ENCODE measurements at places on chromosomes 7 and 10. TPM values are rescaled to one million over a fixed set of nuclear protein-coding genes. Genes with fewer than 3 reads are reported as not detected.

The FGL2 gene
- total RNA-seq, result not detected

The PPP1R3A gene
- not detected for total RNA-seq

The BTBD16 gene
- 0.82 TPM for total RNA-seq

GRCh38 chr7:72335561-72336381, 76.4 kb downstream of the CALN1 start:
- no peak overlapping the region for H3K27ac ChIP-seq
- no peaks in the 10 kb centered on the region for H3K36me3 ChIP-seq
- H3K4me1 ChIP-seq, result no peaks in the 10 kb centered on the region
- no peaks in the 10 kb centered on the region for H3K27me3 ChIP-seq

DNA sequence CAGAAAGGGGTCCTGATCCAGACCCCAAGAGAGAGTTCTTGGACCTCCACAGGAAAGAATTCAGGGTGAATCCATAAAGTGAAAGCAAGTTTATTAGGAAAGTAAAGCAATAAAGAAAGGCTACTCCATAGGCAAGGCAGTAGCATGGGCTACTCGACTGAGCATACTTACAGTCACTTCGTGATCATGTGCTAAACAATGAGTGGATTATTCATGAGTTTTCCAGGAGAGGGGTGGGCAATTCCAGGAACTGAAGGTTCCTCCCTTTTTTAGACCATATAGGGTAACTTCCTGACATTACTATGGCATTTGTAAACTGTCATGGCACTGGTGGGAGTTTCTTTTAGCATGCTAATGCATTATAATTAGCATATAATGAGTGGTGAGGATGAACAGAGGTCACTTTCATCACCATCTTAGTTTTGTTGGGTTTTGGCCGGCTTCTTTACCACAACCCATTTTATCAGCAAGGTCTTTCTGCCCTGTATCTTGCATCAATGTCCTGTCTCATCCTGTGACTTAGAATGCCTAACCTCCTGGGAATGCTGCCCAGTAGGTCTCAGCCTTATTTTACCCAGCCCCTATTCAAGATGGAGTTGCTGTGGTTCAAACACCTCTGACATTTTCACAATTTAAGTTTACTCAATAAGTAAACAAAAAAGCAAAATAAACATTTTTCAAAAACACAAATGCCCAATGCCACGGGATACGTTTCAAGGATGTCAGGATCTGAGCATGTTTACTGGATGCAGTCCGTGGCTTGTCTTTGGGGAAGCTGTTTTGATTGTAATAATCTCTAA, 37.0 kb downstream of the ALOX5 start:
- no peaks in the 10 kb centered on the region for H3K36me3 ChIP-seq
- peaks cover 35% of the 10 kb centered on the region for H3K27me3 ChIP-seq
- H3K4me3 ChIP-seq, result no peak overlapping the region

- no peak for DNase-seq
- H3K4me3 ChIP-seq, result no peak overlapping the region
- no peak overlapping the region for H3K27ac ChIP-seq
These were observed 815 bp downstream of the GIMAP8 start for GRCh38 chr7:150451097-150451793.

- no peak overlapping the region for H3K4me3 ChIP-seq
- DNase-seq, result no peak
- peaks cover 9% of the 10 kb centered on the region for H3K27me3 ChIP-seq
- no peak overlapping the region for H3K27ac ChIP-seq
- H3K4me1 ChIP-seq, result no peaks in the 10 kb centered on the region
These were observed 7.9 kb upstream of the GSDME start for GRCh38 chr7:24764972-24765744.

The PDZD7 gene
- 1.8 TPM for total RNA-seq

GRCh38 chr10:35613597-35614226, 8.6 kb downstream of the GJD4 start:
- H3K4me3 ChIP-seq, result no peak overlapping the region
- no peak overlapping the region for H3K27ac ChIP-seq
- no peak for DNase-seq
- no peaks in the 10 kb centered on the region for H3K27me3 ChIP-seq
- no peaks in the 10 kb centered on the region for H3K4me1 ChIP-seq

- no peak overlapping the region for H3K27ac ChIP-seq
- DNase-seq, result no peak
- no peaks in the 10 kb centered on the region for H3K4me1 ChIP-seq
These were observed 164.3 kb downstream of the CELF2 start for GRCh38 chr10:11181978-11182377.

GRCh38 chr10:3372281-3372680, 199.7 kb upstream of the PITRM1 start:
- no peaks in the 10 kb centered on the region for H3K4me1 ChIP-seq
- H3K27ac ChIP-seq, result no peak overlapping the region
- DNase-seq, result no peak
- no peaks in the 10 kb centered on the region for H3K36me3 ChIP-seq

The TMEM213 gene
- total RNA-seq, result not detected

DNA sequence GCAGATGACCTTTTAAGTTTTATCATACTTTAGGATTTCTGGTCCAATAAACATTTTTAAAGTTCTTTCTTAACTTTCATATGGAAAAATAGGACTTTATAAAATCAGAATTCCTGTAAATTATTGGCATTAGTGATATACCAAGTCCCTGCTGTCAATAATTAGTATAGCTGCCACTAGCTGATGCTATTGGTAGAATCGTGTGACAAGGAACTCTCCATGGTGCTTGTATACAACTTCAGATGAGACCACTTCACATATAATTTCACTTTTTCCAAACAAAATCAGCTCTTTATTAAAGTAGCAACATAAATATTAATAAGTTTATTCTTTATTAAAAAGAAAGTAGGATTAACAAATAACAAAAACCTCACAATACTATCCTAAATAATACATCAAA, 49.9 kb downstream of the ZNF800 start:
- H3K27me3 ChIP-seq, result no peaks in the 10 kb centered on the region
- H3K36me3 ChIP-seq, result no peaks in the 10 kb centered on the region
- DNase-seq, result no peak
- no peak overlapping the region for H3K4me3 ChIP-seq
- H3K27ac ChIP-seq, result no peak overlapping the region
- no peaks in the 10 kb centered on the region for H3K4me1 ChIP-seq

The TAS2R5 gene
- 0.77 TPM for total RNA-seq

The UPK3BL1 gene
- total RNA-seq, result 23.1 TPM

DNA sequence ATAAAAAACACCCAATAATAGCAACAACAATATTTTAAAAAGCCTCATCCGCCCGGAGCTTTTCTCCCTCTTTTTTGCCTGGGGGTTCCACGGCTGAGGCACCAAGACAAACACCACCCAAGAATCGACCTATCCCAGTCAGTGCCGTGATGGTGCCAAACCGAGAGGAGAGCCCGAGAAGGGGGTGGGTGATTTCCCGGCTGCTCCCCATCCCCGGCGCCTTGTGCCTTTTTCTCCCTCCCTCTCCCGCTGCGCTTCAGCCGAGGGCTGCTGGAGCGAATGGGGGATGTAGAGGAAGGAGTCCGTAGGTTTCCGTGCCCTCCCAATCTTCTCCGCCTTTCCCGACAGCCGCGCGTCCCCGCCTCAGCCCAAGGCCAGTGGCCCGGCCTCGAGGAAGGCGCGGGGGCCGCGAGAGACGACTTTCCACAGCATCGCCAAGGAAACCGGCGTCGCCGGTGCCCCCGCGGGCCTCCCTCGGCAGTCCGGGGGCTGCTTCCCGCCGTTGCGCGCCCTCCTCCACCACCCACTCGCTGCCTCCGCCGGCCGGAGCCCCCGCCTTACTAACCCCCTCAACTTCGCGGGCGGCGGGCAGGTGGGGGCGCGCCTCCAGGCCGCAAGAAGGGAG, 1.3 kb downstream of the EGR2 start:
- peaks cover 27% of the 10 kb centered on the region for H3K27me3 ChIP-seq
- no peak for DNase-seq
- H3K27ac ChIP-seq, result no peak overlapping the region
- peaks cover 11% of the 10 kb centered on the region for H3K4me1 ChIP-seq
- peak overlapping the region; percentile 68 for H3K4me3 ChIP-seq
- H3K36me3 ChIP-seq, result no peaks in the 10 kb centered on the region

The EVX1 gene
- 0.10 TPM for total RNA-seq

- H3K27ac ChIP-seq, result no peak overlapping the region
- no peaks in the 10 kb centered on the region for H3K4me1 ChIP-seq
- no peaks in the 10 kb centered on the region for H3K36me3 ChIP-seq
- no peaks in the 10 kb centered on the region for H3K27me3 ChIP-seq
- H3K4me3 ChIP-seq, result no peak overlapping the region
- DNase-seq, result no peak
These were observed 1080.6 kb upstream of the LRRN3 start for GRCh38 chr7:110010359-110010758.

GRCh38 chr10:127006453-127006852, 101.2 kb downstream of the DOCK1 start:
- H3K27ac ChIP-seq, result no peak overlapping the region
- H3K27me3 ChIP-seq, result no peaks in the 10 kb centered on the region
- no peak for DNase-seq

- H3K27me3 ChIP-seq, result no peaks in the 10 kb centered on the region
- DNase-seq, result no peak
- H3K4me3 ChIP-seq, result no peak overlapping the region
- no peaks in the 10 kb centered on the region for H3K36me3 ChIP-seq
These were observed 94.0 kb upstream of the CDK6 start for GRCh38 chr7:92930404-92930803.

DNA sequence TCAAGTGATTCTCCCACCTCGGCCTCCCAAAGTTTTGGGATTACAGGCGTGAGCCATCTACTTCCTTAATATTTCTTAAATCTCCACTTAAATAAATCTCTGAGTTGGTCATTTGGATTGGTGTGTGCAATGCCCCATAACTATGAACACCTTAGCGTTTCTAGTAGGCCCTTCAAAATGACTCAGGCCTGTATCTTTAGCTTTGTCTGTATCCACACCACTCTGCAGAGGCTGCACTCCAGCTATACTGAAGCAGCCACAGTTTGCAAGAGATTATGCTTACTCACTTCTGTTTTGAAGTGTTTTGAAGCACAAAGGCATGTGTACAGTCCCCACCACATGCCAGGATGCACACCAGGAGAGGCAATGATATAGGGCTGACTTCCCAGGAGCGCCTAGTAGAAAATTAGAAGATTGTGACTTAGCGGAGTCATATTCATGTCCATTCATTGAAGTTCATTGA, 2.4 kb upstream of the ST7 start:
- no peak for DNase-seq
- H3K36me3 ChIP-seq, result no peaks in the 10 kb centered on the region
- no peaks in the 10 kb centered on the region for H3K27me3 ChIP-seq

DNA sequence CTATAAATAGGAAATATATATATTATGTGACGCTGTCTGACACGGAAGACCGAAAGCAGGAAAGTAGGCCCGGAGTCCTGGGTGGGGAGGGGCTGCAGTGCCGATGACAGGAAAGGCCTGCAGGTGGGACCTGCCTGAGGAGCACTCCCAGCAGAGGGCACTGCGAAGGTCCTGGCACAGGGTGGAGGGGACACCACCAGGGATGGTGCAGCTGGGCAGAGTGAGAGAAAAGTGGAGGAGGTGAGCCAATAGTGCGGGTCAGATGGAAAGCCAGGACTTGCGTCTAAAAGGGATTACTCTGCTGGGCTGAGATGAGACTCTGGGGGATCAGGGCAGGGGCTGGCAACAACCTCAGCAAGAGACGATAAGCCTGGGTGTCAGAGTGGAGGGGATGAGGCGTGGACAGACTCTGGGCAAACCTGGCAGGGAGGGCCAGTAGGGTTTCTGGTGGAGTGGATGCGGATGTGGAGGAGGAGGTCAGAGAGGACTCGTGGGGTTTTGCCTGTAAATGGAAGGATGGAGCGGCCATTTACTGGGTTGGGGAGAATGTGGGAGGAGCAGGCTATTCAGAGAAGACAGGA, 118.2 kb upstream of the ZNF746 start:
- H3K4me3 ChIP-seq, result no peak overlapping the region
- H3K27ac ChIP-seq, result no peak overlapping the region
- no peak for DNase-seq
- no peaks in the 10 kb centered on the region for H3K4me1 ChIP-seq
- no peaks in the 10 kb centered on the region for H3K27me3 ChIP-seq

The MRLN gene
- total RNA-seq, result not detected

DNA sequence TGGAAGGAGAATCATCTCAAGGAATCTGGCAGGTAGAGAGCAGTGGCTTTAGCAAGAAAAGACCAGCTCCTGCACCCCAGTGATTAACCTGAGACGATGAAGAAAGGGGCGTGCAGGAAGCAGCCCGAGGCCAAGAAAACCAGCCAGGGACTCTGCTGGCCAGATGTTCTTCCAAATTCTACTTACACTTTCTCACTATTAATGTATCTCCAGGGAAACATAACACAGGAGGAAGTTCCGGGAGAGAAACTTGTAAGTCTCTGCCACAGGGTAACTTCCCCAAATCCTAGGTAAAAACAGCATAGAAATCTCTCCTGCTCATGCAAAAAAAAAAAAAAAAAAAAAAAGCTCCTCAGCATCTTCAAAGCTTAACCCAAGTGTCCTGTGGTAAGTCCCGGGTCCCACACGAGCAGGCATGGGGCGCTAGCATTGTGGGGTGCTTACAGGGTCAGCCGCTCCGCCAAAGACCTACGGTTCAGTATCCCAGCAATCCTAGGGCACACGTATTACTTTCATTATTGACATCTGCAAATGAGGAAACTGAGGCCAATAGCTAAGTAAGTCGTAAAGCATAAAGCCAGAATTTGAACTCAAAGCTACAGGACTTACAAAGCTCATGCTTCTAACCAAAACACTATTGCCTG, 97.2 kb upstream of the GNA12 start:
- no peak for DNase-seq
- no peaks in the 10 kb centered on the region for H3K36me3 ChIP-seq
- H3K4me1 ChIP-seq, result no peaks in the 10 kb centered on the region
- H3K27ac ChIP-seq, result no peak overlapping the region

The UPK3B gene
- 9.8 TPM for total RNA-seq

DNA sequence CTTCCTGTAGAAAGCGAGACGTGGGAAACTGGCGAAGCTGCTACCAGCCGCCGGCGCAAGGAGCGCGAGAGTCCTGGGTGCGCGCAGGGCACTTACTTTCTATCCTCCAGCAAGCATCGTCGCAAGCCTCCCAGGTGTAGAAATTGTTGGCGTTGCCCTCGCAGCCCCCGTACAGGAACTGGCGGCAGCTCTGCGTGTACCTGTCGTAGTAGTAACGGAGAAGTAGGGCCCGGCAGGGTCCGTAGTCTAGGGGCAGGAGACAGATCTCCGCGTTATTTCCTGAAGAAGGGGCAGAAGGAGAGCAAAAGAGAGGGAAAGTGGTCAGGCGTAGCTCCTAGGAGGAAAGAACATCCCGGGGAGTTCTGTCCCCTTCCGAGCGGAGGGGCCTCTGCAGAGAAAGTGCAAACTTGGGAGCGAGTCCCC, 501 bp downstream of the TFPI2 start:
- H3K27me3 ChIP-seq, result peaks cover 4% of the 10 kb centered on the region
- no peaks in the 10 kb centered on the region for H3K4me1 ChIP-seq
- peak overlapping the region; percentile 37 for H3K4me3 ChIP-seq
- H3K36me3 ChIP-seq, result no peaks in the 10 kb centered on the region

DNA sequence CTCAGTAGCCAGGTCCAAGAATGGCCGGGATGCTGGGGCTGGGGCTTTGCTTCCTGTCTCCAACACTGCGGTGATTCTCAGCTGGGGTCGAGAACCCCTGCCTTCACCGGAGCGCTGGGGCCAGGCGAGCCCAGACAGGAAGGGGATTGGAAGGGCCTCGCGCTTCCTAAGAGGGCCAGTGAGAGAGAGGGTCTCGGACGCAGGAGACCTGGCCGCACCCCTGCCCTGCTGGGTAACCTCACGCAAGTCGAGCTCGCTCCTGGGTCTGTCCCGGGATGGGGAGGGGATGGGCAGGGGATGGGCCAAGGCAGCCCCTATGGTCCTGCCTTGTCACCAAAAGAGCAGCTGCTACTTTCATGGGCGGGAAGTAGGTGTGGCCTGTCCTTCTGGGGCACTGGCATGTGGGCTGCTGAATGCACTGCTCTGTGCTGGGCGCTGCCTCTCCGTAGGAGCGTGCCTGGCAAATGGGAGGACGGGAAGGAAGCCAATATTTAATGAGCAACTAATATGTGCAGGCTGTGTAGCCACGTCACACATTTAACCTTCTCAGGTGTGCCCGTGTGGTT, 20.0 kb downstream of the KCNK18 start:
- no peak for DNase-seq
- no peak overlapping the region for H3K27ac ChIP-seq
- H3K4me3 ChIP-seq, result peak overlapping the region; percentile 53
- H3K4me1 ChIP-seq, result peaks cover 8% of the 10 kb centered on the region

Data from Panc1 (cell line).